ENCODE measurements at places on chromosomes 1 and 21.

- DNase-seq = peak; percentile 37
Measured at GRCh38 chr1:196680107-196680506, 28.3 kb downstream of the CFH start.

GRCh38 chr21:16535102-16535422, 805.3 kb downstream of the USP25 start:
- peak; percentile 96 for DNase-seq

- DNase-seq = peak; percentile 35
Measured at GRCh38 chr1:966704-967300, 520 bp downstream of the PLEKHN1 start.

DNA sequence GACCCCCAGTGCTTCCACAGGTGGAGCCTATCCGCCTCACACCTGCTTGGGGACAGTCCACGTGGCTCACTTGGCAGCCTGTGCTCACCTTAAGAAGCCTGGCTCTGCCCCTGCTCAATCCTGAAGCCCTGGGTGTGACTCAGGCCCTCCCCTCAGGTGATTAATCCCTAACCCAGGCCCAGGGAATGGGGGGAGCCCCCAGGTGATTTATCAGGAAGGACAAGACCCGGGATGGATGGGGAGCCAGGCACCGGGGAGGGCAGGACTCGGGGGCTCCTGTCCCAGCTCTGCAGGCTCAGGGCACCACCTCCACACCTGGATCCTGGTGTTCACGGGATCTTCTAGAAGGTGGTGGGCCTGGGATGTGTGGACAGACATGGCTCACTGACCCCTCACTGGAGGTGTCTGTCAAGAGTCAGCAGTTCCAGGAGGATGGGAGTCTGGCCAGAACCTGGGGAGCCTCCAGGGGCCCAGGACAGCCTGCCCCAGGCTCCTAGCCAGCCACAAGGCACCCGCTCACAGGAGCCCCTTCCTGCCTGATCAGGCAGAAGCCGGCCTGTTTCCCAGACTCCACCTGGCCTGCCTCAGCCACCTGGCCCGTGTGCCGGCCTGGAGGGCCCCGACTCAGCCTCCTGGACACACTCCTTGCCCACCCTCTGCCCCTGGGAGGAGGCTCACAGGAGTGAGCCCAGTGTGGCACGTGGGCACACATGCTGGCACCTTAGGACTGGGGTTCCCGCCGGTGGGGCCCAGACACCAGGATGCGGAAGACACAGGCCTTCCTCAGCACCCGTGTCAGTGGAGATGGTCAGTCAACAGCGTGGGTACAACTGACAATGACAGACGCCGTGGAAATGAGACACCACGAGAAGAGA, 38.6 kb upstream of the COL6A1 start:
- no peak for DNase-seq

- DNase-seq = no peak
Measured at GRCh38 chr21:33861125-33861524, 54.5 kb downstream of the ATP5PO start.

GRCh38 chr1:228974273-228974672, 239.0 kb downstream of the RHOU start:
- no peak for DNase-seq
